T-helper 1 cell (primary cell): ENCODE measurements at places on chromosomes 7 and 10.

DNA sequence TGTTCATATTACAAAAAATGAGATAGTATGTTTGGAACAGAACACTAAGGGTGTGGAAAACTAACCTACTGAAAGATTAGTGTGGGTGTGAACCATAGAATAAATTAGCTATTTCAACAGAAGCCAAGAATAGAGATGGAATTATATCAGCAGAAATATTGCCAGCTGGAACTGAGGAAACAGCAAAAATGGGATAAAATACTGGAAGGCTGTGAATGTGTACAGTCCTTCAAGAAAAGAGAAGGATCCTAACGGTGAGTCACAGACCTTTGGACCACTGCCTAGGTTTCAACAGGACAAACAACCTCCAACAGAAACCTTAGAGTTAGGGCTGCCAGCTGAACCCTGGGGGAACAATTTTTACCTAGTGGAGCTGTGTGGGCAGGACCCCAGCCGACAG lies 395.0 kb downstream of the ZWINT start:
- no peak for DNase-seq

DNA sequence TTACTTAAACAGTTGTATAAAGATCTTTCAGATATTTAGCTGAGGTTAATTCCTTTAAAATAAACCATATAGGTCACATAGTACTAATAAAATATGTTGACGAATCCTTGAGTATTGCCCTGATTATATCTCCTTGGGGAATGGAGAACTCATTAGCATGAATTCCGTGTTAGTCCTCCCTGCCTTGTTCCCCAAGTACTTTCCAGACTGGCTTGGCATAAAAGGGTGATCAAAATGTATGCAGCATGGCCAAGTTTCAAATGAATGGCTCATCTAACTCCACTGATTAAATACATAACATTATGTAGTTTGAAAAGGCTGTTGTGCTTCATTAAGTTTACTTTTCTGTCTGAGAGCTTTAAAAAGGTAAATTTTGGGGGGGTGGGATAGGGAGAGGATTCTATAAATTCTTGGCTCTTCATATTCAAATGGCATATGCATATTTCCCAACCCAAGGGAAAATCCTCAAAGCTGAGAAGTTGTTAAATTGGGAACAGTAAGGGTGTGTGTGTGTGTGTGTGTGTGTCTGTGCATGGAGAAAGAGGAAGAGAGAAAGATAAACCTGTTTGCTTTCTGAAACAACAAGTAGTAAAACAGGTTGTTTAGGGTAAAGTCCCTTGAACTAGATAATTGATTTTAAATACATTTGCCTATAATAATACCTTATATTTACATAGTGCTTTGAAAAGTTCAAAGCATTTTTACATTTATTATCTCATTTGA lies 4.8 kb upstream of the ADD3 start:
- DNase-seq = no peak

GRCh38 chr10:124043310-124044142 lies 49.9 kb downstream of the CHST15 start:
- DNase-seq = no peak

GRCh38 chr7:128108641-128109423 lies 77.6 kb upstream of the LRRC4 start:
- peak; percentile 74 for DNase-seq

- no peak for DNase-seq
Observed at GRCh38 chr7:30136743-30137485, 2.1 kb downstream of the MTURN start.

- DNase-seq = no peak
Observed at GRCh38 chr7:141945356-141945755, 1.4 kb downstream of the CLEC5A start.

- no peak for DNase-seq
Observed at GRCh38 chr7:46360296-46360695, 439.2 kb upstream of the IGFBP3 start.

DNA sequence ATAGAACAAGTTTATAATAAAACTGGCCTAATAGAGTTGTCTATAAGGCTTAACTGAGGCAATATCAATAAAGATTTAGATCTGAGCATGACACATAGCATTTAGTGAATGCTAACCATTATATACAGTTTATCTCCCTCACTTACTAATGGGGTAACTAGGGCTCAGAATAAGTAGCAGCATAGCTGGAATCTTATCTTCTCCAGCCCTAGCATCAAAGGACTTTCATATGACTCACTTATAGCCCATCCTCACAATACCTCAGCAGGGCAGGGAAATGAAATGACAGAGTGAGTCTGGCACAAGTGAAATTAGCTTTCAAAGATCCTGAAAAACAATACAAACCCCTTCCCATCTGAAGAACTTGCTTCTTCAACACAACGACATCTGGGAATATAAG lies 362.9 kb downstream of the KIF20B start:
- DNase-seq = no peak
